Thoracic aorta (tissue), 2 donors: ENCODE measurements at places on chromosomes 13 and 19. TPM values are rescaled to one million over a fixed set of nuclear protein-coding genes. Genes with fewer than 3 reads are reported as not detected.

Gene SIRT2
- total RNA-seq, result 68.4 TPM

- DNase-seq, result no peak
- peak overlapping the region; percentile 91 for H3K27ac ChIP-seq
- no peak overlapping the region for H3K4me3 ChIP-seq
- H3K4me1 ChIP-seq, result peaks cover 15% of the 10 kb centered on the region
- peaks cover 5% of the 10 kb centered on the region for H3K36me3 ChIP-seq
- no peaks in the 10 kb centered on the region for H3K27me3 ChIP-seq
These were observed 8.5 kb downstream of the SPACA6 start for GRCh38 chr19:51701468-51702100.

DNA sequence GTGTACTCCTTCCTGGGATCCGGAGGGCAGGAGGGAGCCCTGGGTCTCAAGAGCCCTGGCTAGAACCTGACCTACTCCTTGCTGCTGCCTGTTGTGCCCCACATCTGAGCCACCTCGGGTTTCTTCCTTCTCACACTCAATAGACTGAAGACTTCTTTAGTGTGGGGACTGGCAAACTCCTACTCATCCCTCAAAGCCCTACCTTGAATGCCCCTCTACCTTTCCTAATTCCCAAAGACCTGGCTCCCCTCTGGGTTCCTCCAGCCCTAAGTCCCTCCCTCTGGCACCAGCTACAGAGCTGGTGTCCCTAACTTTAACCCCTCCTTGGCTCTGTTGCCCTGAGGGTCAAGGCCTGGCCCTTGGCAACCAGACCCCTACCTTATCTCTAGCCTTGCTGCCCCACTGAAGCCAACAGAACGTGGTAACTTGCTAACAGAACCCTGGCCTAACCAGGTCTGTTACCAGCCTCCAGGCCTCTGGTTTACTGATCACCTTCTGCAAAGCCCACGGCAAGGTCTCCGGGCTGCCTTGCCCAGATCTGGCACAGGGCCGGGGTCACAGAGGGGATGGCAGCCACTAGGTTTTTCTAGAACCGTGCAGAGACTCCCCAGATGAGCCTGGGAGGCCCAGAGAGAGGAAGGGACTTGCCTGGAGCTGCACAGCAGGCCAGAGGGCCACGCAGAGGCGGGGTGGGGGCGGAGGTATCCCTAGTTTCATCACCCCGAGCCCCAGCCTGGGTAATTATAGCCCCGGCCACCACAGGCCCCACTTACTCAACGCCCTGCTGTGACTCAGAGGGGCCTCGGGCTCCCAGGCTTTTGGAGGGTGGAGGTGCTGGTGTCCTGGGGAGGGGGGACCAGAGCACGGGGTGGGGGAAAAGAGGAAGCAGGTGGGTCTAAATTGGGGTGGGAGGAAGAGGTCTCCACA, 15.3 kb downstream of the ZBTB7A start:
- H3K36me3 ChIP-seq, result peaks cover 34% of the 10 kb centered on the region
- H3K27me3 ChIP-seq, result no peaks in the 10 kb centered on the region
- H3K27ac ChIP-seq, result peak overlapping the region; percentile 27
- no peak for DNase-seq
- no peak overlapping the region for H3K4me3 ChIP-seq

DNA sequence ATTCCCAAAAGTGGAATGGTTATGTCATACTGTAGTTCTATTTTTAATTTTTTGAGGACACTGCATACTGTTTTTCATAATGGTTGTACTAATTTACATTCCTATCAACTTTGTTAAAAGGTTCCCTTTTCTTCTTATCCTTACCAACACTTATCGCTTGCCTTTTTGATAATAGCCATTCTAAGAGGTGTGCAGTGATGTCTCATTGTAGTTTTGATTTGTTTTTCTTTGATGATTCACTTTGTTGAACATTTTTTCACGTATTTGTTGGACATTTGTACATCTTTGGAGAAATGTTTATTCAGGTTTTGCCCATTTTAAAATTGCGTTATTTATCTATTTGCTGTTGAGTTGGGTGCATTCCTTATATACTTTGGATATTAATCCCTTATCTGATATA, 188.8 kb upstream of the SPRY2 start:
- H3K4me3 ChIP-seq, result no peak overlapping the region
- no peak for DNase-seq
- no peaks in the 10 kb centered on the region for H3K27me3 ChIP-seq
- H3K27ac ChIP-seq, result no peak overlapping the region
- no peaks in the 10 kb centered on the region for H3K4me1 ChIP-seq

- H3K27ac ChIP-seq, result no peak overlapping the region
- no peaks in the 10 kb centered on the region for H3K27me3 ChIP-seq
- no peaks in the 10 kb centered on the region for H3K4me1 ChIP-seq
- H3K36me3 ChIP-seq, result no peaks in the 10 kb centered on the region
- DNase-seq, result no peak
These were observed 28.5 kb downstream of the FAAP24 start for GRCh38 chr19:33000510-33000909.

DNA sequence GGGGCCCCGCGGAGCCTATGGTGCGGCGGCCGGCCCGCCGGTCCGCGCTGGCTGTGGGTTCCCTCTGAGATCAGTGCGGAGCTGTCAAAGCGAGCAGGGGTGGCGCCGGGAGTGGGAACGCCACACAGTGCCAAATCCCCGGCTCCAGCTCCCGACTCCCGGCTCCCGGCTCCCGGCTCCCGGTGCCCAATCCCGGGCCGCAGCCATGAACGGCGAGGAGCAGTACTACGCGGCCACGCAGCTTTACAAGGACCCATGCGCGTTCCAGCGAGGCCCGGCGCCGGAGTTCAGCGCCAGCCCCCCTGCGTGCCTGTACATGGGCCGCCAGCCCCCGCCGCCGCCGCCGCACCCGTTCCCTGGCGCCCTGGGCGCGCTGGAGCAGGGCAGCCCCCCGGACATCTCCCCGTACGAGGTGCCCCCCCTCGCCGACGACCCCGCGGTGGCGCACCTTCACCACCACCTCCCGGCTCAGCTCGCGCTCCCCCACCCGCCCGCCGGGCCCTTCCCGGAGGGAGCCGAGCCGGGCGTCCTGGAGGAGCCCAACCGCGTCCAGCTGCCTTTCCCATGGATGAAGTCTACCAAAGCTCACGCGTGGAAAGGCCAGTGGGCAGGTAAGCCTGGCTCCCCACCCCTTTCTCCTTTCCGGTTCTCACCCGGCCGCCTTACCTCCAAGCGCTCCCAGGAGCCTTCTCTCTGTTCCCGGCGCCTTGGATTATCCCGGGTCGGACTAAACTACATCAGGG, at the start of gene PDX1:
Gene PDX1 (plus strand): TSS at position 67 of the 743 bp plus-strand sequence. CDS start 139 bp downstream, at position 206.
- no peaks in the 10 kb centered on the region for H3K36me3 ChIP-seq
- peaks cover 7% of the 10 kb centered on the region for H3K27me3 ChIP-seq
- peak within 1 kb of the TSS; percentile 67 for H3K4me3 ChIP-seq
- H3K27ac ChIP-seq, result no peak within 1 kb of the TSS
- peaks cover 22% of the 10 kb centered on the region for H3K4me1 ChIP-seq
- no peak for DNase-seq
